Stimulated activated CD4-positive, alpha-beta T cell treated with anti-CD3 and anti-CD28 coated beads, Interleukin-15, amount 100 ng/mL, for 24 hours (primary cell): ENCODE measurements at places on chromosomes 11 and 22.

DNA sequence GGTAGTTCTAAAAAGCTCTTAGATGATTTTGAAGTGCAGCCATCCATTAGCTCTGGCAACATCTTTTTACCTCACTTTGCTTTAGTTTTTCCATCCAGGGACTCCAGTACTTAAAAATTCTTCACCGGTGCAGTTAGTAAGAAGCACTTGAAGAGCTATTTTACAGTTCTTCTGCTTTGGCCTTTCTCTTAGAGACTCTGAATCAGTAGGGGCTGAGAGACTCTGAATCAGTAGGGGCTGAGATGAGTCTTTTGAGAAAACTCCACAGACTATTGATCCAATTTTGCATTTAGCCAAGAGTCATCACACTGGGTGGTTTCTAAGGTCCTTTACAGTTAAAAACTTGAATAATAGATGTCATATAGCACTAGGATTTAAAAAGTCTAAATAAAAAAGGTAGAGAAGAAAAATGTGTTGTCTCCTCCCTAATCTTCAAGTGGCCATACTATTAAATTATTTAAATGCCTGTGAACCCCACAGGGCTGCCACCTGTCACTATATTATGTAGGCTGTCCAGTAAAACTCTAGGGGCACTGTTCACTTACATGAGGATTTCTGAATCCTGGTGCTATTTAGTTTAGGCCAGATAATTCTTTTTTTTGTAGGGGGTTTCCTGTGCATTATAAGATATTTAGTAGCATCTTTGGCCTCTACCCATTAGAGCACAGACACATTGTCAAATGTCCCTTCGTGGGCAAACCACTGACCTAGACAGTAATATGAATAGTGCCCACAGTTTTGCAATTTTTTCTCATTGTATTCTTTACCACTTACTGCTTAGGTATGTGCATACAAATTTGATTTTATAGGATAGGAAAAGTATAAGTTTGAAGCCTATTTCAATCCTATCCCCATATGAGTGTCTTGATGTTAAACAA lies 26.3 kb upstream of the HIKESHI start:
- DNase-seq = no peak

DNA sequence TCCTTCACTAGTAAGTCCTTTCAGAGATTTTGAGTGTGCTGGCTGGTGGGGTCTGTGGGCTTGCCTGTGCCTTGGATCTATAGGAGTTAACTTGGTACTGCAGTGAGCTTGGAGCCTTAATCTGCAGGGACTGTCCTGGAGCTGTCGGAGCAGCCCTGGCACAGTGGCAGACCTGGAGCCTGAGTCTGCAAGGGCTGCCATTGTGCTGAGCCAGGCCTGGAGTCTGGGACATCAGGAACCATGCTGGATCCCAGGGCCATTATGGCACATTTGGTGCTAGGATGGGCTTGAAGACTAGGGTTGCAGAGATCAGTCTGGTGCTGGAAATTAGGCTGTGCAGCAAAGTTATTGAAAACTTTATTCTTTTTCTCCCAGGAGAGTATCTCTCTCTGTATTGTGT lies 665.4 kb downstream of the METTL15 start:
- DNase-seq = no peak

DNA sequence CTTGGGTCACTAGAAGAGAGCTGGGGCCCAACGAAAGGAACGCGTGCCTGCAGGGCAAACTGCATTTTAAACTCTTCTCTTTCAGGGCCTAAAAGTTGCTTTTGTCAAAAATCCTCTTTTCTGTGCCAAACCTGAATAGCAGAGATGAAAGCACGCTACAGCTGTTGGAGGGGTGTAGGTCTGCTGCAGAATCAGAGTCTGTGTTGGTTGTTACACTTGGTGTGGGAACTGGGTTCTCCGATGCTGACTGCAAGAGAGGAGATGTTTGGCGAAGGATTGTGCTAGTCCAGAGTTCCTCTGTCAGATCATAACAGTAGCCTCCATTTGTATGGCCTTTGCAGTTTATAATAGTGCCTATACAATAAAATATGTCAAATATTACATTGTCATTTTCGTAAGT lies 41.8 kb downstream of the BARX2 start:
- DNase-seq = no peak

- DNase-seq = no peak
Measured at GRCh38 chr11:61635304-61635703, 44.9 kb upstream of the DAGLA start.

GRCh38 chr11:73326929-73327811 lies 19.1 kb downstream of the ARHGEF17 start:
- DNase-seq = no peak

DNA sequence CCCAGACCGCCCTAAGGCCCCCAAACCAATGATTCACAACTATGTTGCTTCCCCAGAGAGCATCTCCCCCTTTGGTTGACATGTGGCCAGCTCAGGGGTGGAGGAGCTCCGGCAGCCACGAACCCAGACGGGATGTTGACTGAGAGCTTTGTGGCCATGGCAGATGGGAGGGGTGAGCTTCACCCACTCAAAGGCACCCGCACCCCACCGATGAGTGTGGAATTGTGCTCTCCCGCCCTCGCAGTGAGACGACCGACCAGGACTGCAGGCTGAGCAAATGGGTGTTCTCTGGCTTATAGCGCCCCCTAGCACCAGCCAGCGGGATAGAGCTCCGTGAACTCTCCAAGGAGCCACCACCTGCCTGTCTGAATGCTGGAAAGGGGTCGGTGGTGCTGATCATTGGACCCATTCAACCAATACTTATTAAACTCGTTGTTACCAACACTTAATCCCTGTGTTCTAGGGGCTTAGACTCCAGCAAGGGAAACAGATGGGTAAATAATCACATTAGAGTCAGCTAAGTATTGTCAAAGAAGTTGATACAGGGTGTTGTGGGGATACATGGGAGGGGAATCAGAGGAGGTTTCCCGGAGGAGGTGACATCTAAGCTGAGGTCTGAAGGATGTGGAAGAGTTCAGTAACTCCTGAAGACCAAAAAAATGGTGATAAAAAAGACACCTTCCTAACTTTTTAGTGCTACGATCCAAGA lies 4.5 kb upstream of the TIMP3 start:
- DNase-seq = peak; percentile 69

GRCh38 chr11:35237860-35238715 lies 99.1 kb downstream of the CD44 start:
- peak; percentile 73 for DNase-seq

GRCh38 chr11:118882491-118882890 lies 1.2 kb upstream of the CXCR5 start:
- DNase-seq = peak; percentile 68

- no peak for DNase-seq
Measured at GRCh38 chr22:21970037-21970799, 12.4 kb downstream of the TOP3B start.

- no peak for DNase-seq
Measured at GRCh38 chr11:44475114-44475686, 90.3 kb upstream of the CD82 start.

GRCh38 chr11:2302896-2303626 lies 1.2 kb downstream of the TSPAN32 start:
- no peak for DNase-seq

- DNase-seq = no peak
Measured at GRCh38 chr11:102332611-102332994, 14.4 kb upstream of the BIRC2 start.

DNA sequence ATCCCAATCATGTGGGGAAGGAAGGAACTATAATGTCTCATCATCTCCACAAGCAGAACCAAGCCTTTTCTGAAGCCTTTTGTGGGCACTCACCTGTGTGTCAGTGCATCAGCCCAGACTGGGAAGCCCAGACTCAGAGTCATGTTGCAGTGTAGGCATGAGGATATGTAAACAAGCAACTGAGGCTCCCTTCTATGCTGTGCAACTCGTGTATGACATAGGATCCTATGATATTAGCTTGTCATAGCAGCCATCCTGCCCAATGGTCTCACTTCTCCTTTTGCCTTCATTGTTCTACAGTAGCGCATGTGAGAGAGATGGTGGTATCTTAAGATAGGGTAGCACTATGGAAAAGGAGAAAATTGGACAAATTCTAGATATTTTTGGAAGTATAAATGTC lies 103.4 kb upstream of the OLFML1 start:
- DNase-seq = no peak

GRCh38 chr11:93668171-93668570 lies 6.7 kb downstream of the CEP295 start:
- DNase-seq = no peak

DNA sequence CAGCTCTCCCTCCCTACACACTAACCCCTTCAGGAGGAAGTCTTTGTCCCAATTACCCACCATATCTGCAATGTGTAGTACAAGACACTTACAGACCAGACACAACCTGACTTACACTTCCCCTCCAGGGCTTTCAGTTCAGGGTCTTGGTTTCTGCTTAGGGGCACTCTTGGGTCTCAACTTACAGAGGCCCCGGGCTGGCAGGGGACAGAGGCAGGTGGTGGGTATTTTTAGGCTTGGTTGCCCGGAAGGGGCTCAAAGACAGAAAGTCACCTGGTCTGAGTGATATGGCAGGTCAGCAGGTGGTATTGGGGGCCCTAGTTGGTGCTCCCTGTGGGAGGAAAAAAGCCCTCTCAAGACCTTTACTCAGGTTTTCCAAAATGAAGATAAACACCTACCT lies 3.4 kb upstream of the TMEM184B start:
- no peak for DNase-seq

GRCh38 chr11:2295971-2296912 lies 5.5 kb downstream of the C11orf21 start:
- no peak for DNase-seq

DNA sequence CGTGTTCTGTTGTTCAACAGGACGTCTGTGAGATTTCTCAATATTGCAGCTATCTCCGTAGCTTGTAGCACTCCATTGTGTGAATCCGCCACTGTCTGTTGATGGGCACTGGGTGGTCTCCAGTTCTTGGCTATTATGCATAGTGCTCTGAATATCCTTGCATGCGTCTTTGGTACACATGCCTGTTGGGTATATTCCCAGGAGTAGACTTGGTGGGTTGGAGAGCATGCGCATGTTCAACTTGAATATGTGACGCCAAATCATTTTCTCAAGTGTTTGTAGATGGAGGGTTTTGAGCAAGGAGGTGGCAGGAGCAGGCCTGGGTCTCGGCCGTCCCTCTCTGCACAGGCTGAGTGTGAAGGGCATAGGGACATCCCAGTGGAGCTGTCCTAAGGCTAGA lies 24.8 kb upstream of the TSKU start:
- no peak for DNase-seq

DNA sequence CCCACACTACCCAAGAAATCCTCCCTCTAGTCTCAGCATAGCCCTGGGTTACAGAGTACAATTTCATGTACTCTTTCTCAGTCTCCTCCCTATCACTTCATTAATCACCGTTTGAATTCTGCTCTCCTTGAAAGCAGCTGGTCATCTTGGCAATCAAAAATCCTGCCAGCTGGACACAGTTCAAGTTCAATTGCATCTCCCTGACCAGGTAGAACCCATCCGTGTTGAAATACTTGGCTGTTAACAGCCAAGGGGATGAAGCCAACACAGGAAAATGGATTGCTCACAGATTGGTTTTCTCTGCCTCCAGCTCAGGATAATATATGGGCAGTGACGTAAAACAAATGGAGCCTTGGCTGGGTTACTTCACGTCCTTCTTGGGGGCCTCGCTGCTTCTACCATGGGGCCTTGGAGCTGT lies 55.1 kb upstream of the GRK3 start:
- no peak for DNase-seq

GRCh38 chr11:82718307-82718706 lies 15.4 kb downstream of the FAM181B start:
- peak; percentile 21 for DNase-seq

DNA sequence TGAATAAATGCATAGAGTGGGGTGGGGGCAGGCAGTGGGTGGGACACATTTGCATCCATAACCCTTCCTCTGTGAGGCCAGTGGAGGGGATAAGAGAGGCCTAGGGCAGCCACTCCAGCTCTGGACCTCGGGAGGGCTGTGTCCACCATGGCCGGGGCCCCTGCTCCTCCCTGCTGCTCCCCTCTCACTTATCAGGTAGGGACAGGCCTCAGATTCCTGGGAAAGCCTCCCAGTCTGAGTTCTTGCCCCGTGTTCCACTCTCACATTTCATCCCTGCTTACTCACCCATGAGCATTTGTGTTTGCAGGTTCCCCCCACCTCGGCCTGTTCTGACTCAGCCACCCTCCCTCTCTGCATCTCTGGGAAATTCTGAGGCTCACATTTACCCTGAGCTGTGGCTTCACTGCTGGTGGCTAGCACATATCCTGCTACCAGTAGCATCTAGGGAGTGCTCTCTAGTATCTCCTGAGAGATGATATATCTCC lies 128.7 kb upstream of the TOP3B start:
- DNase-seq = peak; percentile 64

- no peak for DNase-seq
Measured at GRCh38 chr11:123249354-123249753, 54.3 kb upstream of the CLMP start.

- DNase-seq = peak; percentile 60
Measured at GRCh38 chr22:22928666-22929380, 41.2 kb downstream of the IGLL5 start.

GRCh38 chr11:124724979-124725718 lies 14.6 kb upstream of the NRGN start:
- DNase-seq = no peak

- DNase-seq = peak; percentile 21
Measured at GRCh38 chr22:20206709-20207215, 55.9 kb upstream of the CCDC188 start.

- peak; percentile 95 for DNase-seq
Measured at GRCh38 chr11:70203751-70204465, 812 bp downstream of the FADD start.

- DNase-seq = no peak
Measured at GRCh38 chr22:47055921-47056320, 293.5 kb downstream of the TBC1D22A start.

DNA sequence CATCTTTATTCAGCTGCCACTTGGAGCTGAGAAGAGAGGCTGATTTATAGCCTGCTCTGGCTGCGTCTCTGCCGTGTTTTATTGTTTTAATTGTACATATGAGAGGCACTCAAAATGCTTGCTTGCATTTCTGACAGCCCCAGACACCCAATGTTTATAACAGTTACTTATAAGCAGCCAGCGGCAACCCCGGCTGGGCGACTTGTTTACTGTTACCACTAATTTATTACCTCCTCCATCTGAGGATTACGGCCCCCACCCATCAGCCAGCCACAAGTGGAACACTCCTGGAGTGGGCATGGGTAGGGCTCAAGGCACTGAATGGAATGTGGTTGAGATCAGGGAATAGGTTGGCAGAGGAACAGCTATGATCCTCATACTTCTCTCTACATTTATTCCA lies 61.2 kb downstream of the CLPB start:
- no peak for DNase-seq

GRCh38 chr22:43320943-43321900 lies 21.9 kb downstream of the SCUBE1 start:
- no peak for DNase-seq

GRCh38 chr22:20380486-20380885 lies 13.5 kb upstream of the ZNF74 start:
- no peak for DNase-seq
